T-helper 17 cell (primary cell): ENCODE measurements at places on chromosomes 12 and 14. TPM values are rescaled to one million over a fixed set of nuclear protein-coding genes. Genes with fewer than 3 reads are reported as not detected.

DNA sequence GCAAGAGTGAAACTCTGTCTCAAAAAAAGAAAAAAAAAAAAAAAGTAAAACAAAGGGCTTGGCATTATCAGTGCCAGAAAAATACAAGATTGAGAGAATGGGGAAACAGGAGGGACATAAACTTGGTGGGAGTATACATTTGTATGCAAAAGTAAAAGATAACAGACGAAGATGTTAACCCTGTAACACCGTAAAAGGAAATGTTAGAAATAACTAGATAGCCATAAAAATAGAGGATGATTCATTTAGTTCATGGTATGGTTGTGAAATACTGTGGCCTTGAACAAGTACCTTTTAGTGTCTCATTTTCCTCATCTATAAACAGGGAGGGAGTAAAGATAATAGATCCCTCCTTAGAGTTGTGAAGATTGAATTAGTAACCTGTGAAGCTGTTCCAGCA is 33.3 kb downstream of the ATP2A2 start:
- H3K36me3 ChIP-seq = peaks cover 3% of the 10 kb centered on the region
- H3K4me3 ChIP-seq = no peak overlapping the region
- peaks cover 19% of the 10 kb centered on the region for H3K4me1 ChIP-seq
- H3K27ac ChIP-seq = peak overlapping the region; percentile 49
- no peaks in the 10 kb centered on the region for H3K27me3 ChIP-seq

The MIP gene
- total RNA-seq = not detected

DNA sequence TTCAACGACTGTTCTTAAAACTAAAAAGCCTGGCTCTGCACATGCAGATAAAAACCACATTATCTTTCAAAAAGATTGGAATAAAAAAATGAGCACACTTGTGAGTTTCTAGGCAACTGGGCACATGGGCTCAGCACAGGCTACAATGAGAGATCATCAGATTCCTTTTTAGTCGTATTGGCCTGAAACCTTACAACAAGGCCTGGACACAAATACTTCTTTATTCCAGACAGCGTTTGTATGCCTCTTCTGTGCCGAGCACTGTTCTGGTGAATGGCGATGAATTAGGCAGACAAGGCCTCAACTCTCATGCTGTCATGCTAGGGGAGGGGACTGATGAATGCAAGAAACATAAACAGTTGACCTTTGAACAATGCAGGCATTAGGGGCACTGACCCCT is 463.0 kb downstream of the AACS start:
- no peak for DNase-seq
- H3K4me1 ChIP-seq = no peaks in the 10 kb centered on the region
- H3K27ac ChIP-seq = no peak overlapping the region
- peaks cover 12% of the 10 kb centered on the region for H3K27me3 ChIP-seq
- no peak overlapping the region for H3K4me3 ChIP-seq

The LALBA gene
- total RNA-seq = not detected
